LoVo (cell line): ENCODE measurements at places on chromosomes 6 and 20.

DNA sequence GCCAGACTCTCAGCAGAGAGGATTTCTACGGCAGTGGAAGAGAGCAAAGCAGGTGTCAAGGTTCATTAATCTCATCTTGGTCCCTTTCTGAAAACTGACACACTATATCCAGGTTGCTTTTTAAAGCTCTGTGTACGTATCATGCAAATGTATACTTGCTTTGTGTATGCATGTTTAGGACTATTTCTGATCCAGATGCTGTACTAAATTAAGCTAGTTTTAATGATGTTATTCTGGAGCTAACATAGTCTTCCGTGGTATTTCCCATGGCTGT, 59.2 kb upstream of the SNX9 start:
- no peak for DNase-seq

DNA sequence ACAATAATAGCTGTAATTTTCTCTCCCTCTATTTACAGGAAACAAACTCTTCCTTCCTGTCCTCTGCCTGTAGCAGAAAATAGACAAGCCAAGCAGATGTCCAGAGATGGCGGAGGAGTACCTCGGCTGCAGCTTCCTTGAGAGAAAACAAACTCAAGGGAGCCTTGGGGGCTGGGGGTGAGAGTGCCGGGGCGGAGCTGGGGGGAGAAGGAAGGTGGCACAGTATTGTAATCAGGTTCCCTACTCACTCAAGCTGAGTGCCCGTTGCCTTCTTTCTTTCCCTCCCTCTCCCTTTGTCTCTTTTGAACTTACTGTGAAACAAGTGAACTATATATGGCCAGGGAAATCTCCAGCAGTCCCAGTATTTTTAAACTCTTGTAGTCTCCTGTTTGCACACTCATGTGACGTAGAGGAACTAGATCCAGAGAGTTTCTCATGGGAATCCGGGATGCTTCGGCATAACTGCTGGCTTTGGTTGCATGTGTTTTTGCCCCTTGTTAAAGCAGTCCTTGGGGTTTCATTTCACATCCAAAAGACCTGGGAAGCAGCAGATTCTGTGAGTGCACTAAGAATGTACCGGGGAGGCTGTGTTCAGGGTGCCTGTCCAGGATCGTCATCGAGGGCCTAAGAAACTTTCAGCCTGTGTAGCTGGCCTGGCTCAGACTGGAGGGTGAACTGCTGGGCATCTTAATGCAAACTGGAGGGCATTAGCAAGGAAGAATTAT, 44.6 kb upstream of the HDDC2 start:
- DNase-seq = no peak

GRCh38 chr6:126170978-126171382, 168.9 kb upstream of the CENPW start:
- DNase-seq = peak; percentile 47

DNA sequence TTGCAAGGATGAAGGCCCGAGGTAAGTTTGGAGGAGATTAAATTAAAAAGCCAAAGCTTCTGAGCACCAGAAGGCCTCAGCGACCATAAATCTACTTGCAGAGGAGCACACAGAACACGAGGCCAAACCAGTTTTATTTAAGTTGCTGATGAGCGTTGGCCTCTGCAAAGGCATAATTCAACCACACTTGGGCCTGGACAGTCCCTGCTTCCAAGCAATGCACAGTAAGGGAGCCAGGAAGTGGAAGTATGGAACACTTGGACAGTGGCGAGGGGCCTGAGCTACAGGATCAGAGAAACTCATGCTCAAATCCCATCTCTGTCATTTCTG, 92.8 kb downstream of the PTPRT start:
- DNase-seq = no peak

GRCh38 chr20:38005903-38006302, 27.4 kb downstream of the TTI1 start:
- no peak for DNase-seq

- no peak for DNase-seq
These were observed 42.3 kb upstream of the FRMD1 start for GRCh38 chr6:168121303-168121665.

GRCh38 chr6:32941214-32941768, 463 bp upstream of the HLA-DMB start:
- DNase-seq = no peak

GRCh38 chr20:920311-920710, 4.2 kb upstream of the ANGPT4 start:
- DNase-seq = no peak

DNA sequence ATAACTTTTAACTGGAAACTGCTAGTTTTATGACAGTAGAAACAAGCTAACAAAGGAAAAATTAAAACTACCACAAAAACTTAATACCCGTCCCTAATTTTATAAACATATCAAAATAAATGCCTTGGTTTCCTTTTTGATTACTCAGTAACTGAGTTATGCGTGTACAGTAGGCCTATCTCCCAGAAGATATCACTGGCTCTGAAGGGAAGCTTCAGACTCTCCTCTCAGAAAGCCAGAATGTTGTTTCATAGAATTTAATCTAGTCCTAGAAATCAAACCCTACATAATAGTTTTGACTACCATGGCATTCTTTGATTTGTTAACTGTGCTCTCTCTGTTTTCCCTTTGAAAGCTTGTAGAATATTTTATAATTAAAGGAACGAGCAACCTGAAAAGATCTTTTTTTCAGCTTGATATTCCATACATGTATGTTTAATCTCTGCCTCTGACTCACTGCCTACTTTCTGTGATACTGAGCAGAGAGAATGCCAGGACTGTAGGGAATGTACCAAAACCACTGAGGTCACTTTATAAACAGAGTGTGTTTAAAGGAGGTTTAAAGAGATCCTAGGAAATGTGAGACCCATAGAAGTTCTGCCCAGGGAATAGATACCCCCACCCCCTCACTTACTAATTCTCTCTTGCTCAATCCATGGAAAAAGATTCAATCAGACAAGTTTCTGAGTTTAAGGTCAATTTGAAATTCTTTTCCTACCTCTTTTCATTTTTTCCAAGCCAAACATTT, 311.5 kb downstream of the HDGFL1 start:
- peak; percentile 21 for DNase-seq

- DNase-seq = peak; percentile 42
These were observed 25.4 kb downstream of the SLC17A9 start for GRCh38 chr20:62977613-62978560.
